Ammon's horn (tissue), 1 donor: ENCODE measurements at places on chromosomes 4 and X.

GRCh38 chr4:180757927-180758326, 1485.3 kb upstream of the TENM3 start:
- DNase-seq: no peak

DNA sequence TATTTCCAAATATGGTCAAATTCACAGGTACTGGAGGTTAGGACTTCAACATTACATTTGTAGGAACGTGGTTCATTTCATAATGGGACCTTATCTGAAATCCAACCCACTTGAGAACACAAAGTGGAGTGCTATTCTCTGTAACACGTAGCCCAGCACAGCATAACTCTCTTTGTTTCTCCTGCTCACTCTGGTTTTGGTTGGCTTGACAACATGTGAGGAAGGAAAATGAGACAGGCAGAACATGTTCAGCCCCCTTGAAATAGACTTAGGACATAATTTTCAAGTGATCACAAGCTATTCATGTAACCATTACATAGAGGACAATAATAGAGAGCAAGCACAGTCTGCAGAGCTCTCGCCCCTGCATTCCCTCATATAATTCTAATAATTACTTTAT, 115.1 kb upstream of the SMIM10 start:
- DNase-seq: peak; percentile 3

DNA sequence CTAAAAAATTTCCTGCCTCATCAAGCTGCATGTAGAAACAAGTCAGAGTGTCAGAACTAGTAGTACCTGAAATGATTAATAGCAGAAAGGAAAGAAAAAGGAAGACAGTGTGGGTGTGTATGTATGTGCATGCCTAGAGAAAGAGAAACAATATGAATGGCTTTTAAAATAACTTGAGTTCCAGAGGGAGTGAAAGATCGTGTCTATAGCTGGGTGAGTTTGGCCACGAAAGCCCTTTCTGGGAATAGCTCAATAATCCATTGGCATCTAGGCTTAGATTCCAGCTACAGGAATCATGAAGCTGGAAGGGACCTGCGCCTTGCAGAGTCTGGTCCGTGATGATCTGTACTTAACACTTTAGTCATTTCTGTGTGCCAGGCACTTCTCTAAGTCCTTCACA, 195.6 kb downstream of the RAPGEF2 start:
- peak; percentile 18 for DNase-seq

GRCh38 chrX:47264483-47265173, 31.8 kb downstream of the USP11 start:
- DNase-seq: peak; percentile 15

DNA sequence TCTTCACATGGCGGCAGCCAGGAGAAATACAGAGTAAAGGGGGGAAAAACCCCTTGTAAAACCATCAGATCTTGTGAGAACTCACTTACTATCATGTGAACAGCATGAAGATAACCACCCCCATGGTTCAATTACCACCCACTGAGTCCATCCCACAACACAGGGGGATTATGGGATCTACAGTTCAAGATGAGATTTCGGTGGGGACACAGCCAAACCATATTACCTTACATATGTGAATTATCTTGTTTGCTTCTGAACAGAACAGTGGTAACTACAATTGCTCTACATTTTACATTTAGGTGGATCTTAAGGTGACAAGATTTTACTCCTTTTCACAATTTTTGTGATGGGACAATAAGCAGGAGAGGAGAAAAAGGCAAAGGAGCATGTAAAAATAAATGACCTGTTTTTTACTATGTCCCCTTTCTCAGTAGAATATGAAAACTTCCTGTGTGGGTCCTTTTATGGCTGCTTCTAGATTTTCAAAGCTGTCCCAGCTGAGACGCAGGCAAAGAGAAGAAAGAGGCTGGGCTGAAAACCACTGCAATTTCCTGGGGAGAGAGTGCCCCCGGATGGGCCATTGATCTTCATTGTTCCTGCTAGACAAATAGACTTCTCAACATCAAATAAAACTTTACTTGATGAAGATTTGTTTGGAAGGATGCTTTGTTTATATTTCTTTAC, 45.9 kb upstream of the PGM2 start:
- DNase-seq: peak; percentile 14
